ENCODE measurements at places on chromosomes 3 and 15.

- DNase-seq = no peak
Measured at GRCh38 chr3:156488767-156489166, 66.2 kb downstream of the SSR3 start.

- no peak for DNase-seq
Measured at GRCh38 chr3:46353647-46354410, at the start of gene CCR2. Gene CCR2, plus strand, starts transcription at chr3:46354111. Its CDS starts 3,417 bp downstream, at chr3:46357528.

GRCh38 chr3:170768334-170768801 is 101.6 kb downstream of the RPL22L1 start:
- no peak for DNase-seq

GRCh38 chr3:57158813-57159738 is 6.1 kb downstream of the IL17RD start:
- no peak for DNase-seq

GRCh38 chr3:172640751-172641150 is 70.1 kb downstream of the NCEH1 start:
- no peak for DNase-seq

DNA sequence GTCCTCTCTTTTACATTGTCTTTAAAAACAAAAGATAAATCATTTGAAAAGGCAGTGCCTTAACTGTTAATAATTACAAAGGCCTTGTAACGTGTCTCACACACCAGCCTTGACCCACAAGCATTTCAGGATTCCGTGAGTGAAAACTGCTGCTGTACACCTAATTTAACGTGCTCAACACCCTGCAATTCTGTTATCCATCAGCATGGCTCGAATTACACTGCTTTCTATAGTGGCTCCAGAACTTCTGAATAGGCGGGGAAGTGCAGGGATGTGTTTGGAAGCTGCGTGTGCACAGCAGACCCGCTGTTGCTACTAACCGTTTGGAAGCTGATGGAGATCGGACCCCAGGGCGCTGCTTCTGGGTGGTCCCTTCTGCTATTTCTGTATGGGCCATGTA is 9.9 kb upstream of the ETFA start:
- no peak for DNase-seq

DNA sequence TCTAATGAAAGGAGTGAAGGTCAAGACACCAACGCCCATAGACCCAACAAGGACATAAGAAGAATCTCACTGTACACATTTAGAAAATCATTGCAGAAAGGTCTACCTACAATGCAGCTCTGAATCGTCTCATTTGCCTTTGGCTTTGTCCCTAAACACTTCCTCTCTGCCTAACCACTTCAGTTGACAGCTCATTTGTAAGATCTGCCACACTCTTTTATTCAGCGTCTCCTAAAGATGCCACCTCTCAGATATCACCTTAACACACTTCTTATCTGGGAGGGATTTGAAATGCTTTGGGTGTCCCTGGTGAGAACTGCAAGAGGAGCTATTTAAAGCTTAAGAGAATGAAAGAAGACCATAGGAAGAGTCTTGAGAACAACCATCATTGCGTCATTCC is 38.7 kb downstream of the RAB27A start:
- no peak for DNase-seq

DNA sequence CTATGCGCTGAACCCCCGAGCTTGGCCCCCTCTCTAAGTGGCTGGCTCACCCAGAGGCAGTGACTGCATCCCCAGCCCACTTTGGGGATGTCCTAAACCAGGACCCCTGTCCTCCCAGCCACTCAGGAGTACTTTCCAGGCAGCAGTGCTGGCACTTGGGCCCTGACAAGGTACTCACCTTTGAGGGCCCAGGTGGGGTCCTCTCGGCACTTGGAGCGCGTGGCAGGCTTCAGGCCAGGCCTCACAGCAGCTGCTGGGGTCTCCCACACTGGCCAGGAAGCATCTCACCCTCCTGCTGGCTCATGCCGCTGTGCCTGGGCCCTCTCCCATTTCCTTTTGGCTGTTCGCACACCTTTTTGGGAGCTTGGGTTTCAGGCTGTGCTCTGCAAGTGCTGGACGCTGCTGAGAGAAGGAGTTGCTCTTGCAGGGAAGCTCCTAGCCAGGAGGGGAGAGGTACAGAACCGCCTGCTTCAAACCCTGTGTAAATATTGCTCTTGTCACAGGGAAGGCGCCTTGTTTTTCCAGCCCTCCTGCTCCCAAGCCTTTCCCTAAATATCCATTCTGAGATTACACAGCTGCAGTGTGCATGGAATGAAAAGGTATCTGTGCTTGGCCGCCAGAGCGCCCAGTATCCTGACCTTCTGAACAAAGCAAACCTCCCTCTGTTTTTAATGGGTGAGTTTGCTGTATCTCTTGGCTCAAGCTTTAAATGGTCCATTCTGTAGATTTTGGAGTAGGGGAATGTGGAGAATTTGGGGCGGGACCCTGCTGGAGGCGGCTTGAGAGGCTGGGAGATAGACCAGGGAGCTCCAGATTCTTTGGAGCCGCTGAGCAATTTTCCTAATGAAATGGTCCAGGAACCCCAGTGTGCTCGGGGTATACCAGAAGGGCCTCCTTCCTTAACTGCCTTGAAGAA is 45.6 kb downstream of the DNASE1L3 start:
- DNase-seq = no peak
